Fibroblast of the aortic adventitia (primary cell): ENCODE measurements at places on chromosomes 1 and 21. TPM values are rescaled to one million over a fixed set of nuclear protein-coding genes. Genes with fewer than 3 reads are reported as not detected.

Gene EPHB2
- total RNA-seq: 3.8 and 24.9 TPM in 2 replicates

GRCh38 chr21:29418813-29419212 is 120.1 kb downstream of the BACH1 start:
- no peak for DNase-seq

GRCh38 chr1:170530972-170531757 is 801 bp upstream of the GORAB start:
- DNase-seq: peak; percentile 56

DNA sequence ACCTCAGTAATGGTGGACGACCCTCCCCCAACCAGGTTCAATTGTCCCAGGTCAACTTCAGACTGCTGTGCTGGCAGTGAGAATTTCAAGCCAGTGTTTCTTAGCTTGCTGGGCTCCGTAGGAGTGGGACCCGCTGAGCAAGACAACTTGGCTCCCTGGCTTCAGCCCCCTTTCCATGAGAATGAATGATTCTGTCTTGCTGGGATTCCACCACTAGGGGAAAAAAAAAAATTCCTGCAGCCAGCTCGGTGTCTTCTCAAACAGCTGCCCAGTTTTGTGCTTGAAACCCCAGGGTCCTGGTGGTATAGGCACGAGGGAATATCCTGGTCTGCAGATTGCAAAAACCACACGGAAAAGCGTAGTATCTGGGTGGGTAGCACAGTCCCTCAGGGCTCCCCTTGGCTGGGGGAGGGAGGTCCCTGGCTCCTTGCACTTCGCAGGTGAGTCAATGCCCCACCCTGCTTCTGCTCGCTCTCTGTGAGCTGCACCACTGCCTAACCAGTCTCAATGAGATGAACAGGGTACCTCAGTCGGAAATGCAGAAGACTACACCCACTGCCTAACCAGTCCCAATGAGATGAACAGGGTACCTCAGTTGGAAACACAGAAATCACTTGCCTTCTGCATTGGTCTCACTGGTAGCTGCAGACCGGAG is 41.5 kb downstream of the GBP6 start:
- no peak for DNase-seq

- no peak for DNase-seq
These were observed 42.4 kb downstream of the PTPRC start for GRCh38 chr1:198681252-198681651.

Gene SLC9A1
- total RNA-seq: 1.3 and 7.4 TPM in 2 replicates

GRCh38 chr1:10980094-10980577 is 32.3 kb upstream of the TARDBP start:
- peak; percentile 83 for DNase-seq

Gene NBPF8
- total RNA-seq: 6.1 and 9.5 TPM in 2 replicates

DNA sequence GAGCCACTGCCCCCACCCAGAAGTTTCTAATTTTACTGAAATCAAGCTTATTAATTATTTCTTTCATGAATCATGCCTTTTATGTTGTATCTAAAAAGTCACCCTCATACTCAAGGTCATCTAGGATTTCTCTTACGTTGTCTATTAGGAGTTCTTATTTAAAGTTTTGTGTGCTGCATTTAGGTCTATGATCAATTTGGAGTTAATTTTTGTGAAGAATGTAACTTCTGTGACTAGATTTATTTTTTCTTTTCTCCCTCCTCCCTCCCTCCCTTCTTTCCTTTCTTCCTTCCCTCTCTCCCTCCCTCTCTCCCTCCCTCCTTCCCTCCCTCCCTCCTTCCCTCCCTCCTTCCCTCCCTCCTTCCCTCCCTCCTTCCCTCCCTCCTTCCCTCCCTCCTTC is 317.6 kb downstream of the PLA2G4A start:
- no peak for DNase-seq

Gene CFAP298
- total RNA-seq: 14.1 and 17.9 TPM in 2 replicates

Gene CLDN17
- 0.49 TPM in 1 of 2 replicates, not detected in the other for total RNA-seq

Gene RGS1
- not detected in 2 replicates for total RNA-seq

Gene TNNT2
- total RNA-seq: 0.09 TPM in 1 of 2 replicates, not detected in the other

Gene DYNLT5
- 1.4 TPM in 1 of 2 replicates, not detected in the other for total RNA-seq
